H1 (cell line): ENCODE measurements at places on chromosomes 12 and 14. TPM values are rescaled to one million over a fixed set of nuclear protein-coding genes. Genes with fewer than 3 reads are reported as not detected.

Gene ZNF26
- 5.8 and 9.0 TPM in 2 replicates for polyA plus RNA-seq

Gene TAS2R31
- 0.13 and 0.24 TPM in 2 replicates for polyA plus RNA-seq

Gene KNTC1
- 36.3 and 52.7 TPM in 2 replicates for polyA plus RNA-seq

Gene SERPINA1
- 0.06 and 0.08 TPM in 2 replicates for polyA plus RNA-seq

Gene CNTN1
- polyA plus RNA-seq: 4.0 and 7.2 TPM in 2 replicates

Gene ZFHX2
- polyA plus RNA-seq: 2.7 and 3.7 TPM in 2 replicates

Gene ACSM4
- not detected in 2 replicates for polyA plus RNA-seq

Gene NKX2-8
- not detected in 2 replicates for polyA plus RNA-seq

Gene FOXG1
- polyA plus RNA-seq: 0.03 and 0.08 TPM in 2 replicates

Gene CHGA
- 18.2 and 28.2 TPM in 2 replicates for polyA plus RNA-seq

Gene TBC1D30
- polyA plus RNA-seq: 2.8 TPM in 2 replicates

Gene DPY19L2
- polyA plus RNA-seq: 1.1 and 2.2 TPM in 2 replicates

Gene TAS2R13
- polyA plus RNA-seq: 0.09 TPM in 1 of 2 replicates, not detected in the other

Gene GCH1
- polyA plus RNA-seq: 4.2 and 7.3 TPM in 2 replicates

Gene SELPLG
- polyA plus RNA-seq: 0.18 and 0.19 TPM in 2 replicates

Gene LRRIQ1
- 0.13 and 0.24 TPM in 2 replicates for polyA plus RNA-seq

Gene CCDC175
- not detected in 2 replicates for polyA plus RNA-seq

Gene OR4N2
- not detected in 2 replicates for polyA plus RNA-seq

Gene PROX2
- 0.03 and 0.08 TPM in 2 replicates for polyA plus RNA-seq

Gene PRICKLE1
- polyA plus RNA-seq: 6.8 and 14.0 TPM in 2 replicates

Gene CFAP251
- polyA plus RNA-seq: 1.8 and 1.9 TPM in 2 replicates
